ENCODE measurements at places on chromosomes 3 and 15. TPM values are rescaled to one million over a fixed set of nuclear protein-coding genes. Genes with fewer than 3 reads are reported as not detected.
A peak's percentile ranks its signal among the peaks of the same experiment; 100 is the strongest.

DNA sequence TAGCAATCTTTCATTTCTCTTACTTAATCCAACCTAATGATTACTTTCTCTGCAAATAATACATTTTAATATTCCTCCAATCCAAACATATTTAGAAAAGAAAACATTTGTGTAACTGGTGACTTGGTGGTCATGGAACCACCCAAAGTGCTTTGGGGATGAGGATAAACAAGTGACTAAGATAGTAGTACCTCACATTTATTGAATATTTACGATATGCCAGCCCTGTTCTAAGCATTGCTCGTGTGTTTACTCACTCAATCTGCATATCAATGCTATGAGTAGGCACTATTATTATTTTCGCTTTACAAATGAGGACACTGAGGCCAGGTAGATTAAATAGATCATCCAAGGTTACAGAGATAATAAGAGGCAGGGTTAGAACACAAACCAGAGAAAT is 189.5 kb downstream of the SHOX2 start:
- DNase-seq, result no peak

DNA sequence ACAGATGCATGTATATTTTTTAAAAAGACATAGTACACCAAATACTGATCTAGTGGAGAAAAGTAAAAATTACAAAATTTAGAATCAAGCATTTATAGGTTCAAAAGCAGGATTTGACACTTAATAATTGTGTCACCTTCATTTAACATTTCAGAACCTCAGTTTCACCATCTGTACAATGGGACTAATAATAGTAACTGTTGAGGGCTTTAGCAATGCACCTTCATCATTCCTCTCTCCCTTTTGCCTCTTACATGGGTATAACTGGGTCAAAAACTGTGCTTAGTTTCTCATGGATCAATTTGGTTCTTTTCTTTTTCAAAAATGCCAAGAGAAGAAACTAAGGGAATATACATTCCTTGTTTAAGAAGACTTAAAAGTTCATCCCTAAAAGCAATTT is 5.5 kb upstream of the TMEM212 start:
- no peak for DNase-seq

GRCh38 chr3:72694398-72694797 is 153.8 kb downstream of the SHQ1 start:
- peak; percentile 24 for DNase-seq

DNA sequence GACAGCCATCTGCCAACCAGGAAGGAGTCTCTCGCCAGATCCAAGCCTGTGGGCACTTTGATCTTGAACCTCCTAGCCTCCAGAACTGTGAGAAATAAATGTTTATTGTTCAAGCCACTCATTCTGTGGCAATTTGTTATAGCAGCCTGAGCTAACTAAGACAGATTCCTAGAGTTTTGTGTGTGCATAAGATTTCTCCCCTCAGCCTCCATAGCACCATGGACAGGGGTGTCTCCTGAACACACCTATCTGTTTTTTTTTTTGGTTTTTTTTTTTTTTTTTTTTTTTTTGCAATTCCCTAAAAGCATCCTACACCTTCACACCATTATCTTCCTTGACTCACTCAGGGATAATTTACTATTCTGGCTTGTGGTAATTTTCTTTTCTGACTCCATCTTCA is 768.5 kb downstream of the NR2F2 start:
- no peak for DNase-seq

- DNase-seq, result peak; percentile 65
Observed at GRCh38 chr15:67690936-67691335, 134.4 kb upstream of the SKOR1 start.

GRCh38 chr3:43695443-43695842 is 4.7 kb downstream of the ABHD5 start:
- DNase-seq, result no peak

- DNase-seq, result no peak
Observed at GRCh38 chr3:143581972-143582722, 266.1 kb downstream of the SLC9A9 start.

The PARP15 gene
- total RNA-seq, result under 0.01 TPM

DNA sequence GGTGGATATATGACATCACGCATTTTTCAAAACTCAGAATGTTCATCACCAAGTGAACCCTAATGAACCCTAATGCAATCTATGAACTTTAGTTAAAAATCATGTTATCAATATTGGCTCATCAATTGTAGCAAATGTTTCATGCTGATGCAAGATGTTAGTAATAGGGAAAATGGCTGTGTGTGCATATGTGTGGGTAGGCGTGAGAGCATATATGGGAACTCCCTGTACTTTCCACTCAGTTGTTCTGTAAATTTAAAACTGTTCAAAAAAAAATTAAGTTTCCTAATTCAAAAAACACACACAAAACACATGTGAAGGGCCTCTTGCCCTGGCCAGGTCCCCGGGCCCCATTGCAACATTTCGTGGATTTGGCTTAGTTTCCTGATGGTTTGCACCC is 89.7 kb upstream of the PROK2 start:
- DNase-seq, result no peak

GRCh38 chr3:15204005-15204404 is 2.0 kb upstream of the CAPN7 start:
- DNase-seq, result peak; percentile 16

The ALDH1A3 gene
- total RNA-seq, result 141 TPM

DNA sequence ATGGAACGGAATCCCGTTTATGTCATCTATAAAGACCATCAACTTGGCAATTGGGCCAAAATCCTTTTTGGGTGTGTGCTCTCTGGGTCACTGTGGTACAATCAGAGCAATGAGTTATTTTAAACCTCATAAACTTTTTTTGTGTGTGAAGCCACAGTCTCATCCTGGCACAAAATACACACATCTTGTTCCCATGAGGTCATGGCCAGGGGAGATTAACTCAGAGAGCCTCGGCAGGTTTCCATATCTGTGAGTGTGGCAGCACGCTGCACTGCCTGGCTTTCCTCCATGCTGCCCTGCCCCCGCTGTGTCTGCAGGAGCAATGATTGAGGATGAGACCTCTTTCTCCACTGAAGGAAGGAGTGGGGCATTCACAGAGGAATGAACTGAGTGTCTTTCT is 54.0 kb upstream of the DLG1 start:
- DNase-seq, result peak; percentile 87

The IL17RE gene
- total RNA-seq, result 0.18 TPM

GRCh38 chr3:152434142-152434541 is 165.4 kb downstream of the MBNL1 start:
- DNase-seq, result no peak

The ITIH1 gene
- total RNA-seq, result not detected

- DNase-seq, result no peak
Observed at GRCh38 chr15:39804026-39804425, 21.4 kb upstream of the FSIP1 start.

DNA sequence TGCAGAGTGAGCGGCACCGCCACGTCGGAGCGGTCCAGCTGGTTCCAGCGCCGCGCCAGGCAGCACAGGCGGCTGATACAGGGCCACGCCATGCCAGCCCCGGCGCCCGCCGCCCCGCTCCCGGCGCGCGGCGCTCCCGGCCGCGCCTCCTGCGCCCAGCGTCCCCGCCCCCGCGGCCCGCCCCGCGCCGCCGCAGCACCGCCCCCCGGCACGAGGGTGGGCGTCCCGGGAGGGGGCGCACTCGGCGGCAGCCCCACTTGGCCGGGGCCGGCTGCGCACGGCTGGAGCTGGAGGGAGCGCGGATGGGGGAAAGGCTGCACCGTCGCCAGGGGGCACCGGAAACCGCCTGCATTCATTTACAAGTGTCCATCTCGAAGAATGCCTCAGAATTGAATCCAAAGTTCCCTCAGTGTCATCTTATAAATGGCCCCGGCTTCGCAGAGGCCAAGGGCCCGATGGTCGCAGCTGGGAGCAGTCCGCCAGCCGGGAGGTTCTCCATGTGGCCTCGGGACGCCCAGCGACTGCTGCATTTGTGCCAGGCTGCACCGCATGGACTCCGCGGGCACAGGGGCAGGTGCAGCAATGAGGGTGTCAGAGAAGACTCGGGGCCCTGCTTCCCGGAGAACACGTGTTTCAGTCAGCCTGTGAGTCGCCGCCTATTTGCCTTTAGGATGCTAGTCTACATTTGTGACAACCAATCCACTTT is at the start of gene MAP6D1:
Gene MAP6D1 (minus strand): TSS at position 122 of the 706 bp plus-strand sequence. CDS start 30 bp downstream, at position 92.
- DNase-seq, result peak; percentile 77

- no peak for DNase-seq
Observed at GRCh38 chr3:186458306-186459107, 85.7 kb downstream of the CRYGS start.

DNA sequence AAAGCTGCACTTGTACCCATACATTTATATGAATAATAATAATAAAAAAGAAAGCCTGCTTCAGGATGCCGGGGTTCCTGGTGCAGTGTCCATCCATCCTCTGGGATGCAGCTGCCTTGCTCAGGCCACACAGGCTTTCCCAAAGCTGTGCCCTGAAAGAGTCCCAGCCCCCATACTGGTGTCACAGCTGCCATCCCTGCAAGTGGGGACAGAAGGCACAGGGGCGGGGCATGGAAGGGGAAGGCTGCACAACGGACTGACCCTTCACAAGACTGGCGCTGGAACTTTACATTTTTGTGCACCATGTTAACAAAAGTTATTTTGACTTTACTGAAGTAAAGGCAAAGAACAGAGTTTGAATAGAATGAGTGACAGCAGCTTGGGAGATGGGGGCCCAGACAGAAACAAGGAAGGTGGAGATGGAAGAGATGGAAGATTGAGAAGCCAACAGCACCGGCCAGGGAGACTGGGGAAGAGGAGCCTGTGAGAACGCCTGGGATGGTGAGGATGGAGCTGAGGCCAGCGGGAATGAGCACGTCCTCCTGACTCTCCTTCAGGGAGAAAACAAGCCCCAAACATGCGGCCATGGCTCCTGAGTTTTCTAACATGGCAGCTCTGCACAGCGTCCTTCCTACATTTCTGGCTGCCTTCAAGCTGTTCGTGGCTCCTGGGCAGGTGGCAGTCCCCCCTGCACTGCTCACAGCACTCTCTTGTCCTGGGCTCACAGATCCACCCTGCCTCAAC is 73.1 kb downstream of the ABTB1 start:
- DNase-seq, result no peak

- DNase-seq, result no peak
Observed at GRCh38 chr3:175818811-175819464, 959.8 kb downstream of the NAALADL2 start.

- peak; percentile 28 for DNase-seq
Observed at GRCh38 chr3:194588741-194589140, 44.5 kb downstream of the TMEM44 start.

The CCDC50 gene
- total RNA-seq, result 167 TPM

DNA sequence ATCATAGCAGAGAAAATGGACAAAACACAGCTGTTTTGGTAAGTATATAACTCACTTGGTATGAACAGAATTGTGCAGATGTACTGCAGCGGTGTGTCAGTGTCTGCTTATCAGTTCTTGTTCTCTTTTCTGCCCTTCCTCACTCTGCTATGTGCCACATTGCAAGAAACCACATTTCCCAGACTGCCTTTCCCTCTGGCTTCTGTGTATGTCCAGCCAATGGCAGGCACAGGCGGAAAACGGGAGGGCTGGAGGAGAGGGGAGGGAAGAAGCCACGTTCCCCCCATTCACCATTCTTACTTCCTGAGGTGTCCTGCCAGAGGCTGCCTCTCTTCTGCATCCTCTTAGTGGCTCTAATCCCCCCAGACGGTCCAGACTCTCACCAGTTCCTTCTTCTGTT is 15.4 kb downstream of the HHLA2 start:
- DNase-seq, result peak; percentile 14

The ECE2 gene
- total RNA-seq, result not detected

- DNase-seq, result no peak
Observed at GRCh38 chr15:55218056-55218455, 21.3 kb upstream of the RSL24D1 start.

The CGNL1 gene
- 0.30 TPM for total RNA-seq

DNA sequence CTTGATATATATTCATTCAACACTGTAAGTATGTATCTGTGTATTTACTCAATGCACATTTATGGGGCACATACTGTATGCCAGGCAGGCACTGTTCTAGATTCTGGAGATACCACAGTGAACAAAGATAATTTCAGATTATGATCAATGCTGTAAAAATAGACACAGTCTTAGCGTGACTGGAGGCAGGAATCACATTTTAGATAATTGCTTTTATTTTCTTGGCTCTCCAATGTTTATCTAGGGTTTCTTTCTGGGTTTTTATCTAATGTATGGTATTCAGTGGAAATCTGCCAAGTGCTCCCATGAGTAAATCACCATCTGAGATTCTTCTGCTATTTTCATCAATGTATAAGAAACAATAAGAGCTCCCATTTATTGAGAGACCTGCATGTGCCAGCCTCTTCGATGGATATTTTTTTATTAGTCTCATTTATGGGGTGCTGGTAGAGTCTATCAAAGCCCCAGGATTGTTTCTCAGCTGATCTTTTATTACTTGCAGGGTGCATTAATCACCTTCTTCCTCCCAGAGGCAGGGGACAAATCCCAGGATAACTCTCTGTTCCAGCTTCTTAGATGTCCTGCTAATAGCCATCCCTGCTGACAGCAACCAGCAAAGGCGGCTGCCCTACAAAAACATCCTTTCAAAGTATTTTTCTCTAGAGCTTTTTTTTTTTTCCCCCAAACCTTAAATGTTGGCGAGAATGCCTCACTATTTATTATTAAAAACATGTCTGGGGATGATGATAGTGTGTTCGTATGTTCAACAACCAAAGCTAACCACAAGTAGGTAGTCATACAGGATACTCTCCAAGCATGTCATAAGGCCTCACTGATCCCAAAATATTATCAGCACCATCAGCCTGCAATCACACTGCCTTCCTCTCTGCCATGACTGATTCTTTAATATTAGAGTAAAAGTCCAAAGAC is 331.0 kb upstream of the RASGRP1 start:
- DNase-seq, result peak; percentile 83

GRCh38 chr3:105579439-105579838 is 212.7 kb downstream of the ALCAM start:
- no peak for DNase-seq

The TMEM202 gene
- not detected for total RNA-seq

- DNase-seq, result no peak
Observed at GRCh38 chr3:179832333-179832854, 179.6 kb downstream of the USP13 start.

DNA sequence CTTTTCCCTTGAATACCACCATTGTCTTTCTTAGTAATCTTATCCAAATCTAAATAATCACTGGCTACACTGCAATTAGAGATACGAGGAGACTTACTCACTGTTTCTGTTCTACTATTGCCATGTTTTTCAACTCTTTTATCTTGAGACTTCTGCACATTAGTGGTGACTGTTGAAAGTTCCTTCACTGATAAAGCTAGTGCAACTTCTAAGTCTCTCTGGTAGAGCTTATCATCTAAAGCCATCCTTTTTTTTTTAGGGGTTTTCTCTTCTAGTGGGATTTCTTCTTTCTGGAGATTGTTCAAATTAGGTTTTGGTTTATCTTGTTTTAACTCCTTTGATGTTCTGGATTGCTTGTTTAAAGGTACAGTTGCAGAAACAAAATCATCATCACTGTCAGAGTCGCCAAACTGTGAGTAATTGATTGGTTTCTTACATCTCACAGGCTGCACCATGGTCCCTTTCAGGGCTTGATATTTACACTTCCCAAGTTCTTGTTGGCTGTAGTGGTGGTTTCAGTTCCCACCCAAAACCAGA is 37.7 kb downstream of the NCK1 start:
- DNase-seq, result no peak

- peak; percentile 0 for DNase-seq
Observed at GRCh38 chr3:1117843-1118473, 25.1 kb downstream of the CNTN6 start.
